ENCODE measurements at places on chromosomes 7 and 10.

DNA sequence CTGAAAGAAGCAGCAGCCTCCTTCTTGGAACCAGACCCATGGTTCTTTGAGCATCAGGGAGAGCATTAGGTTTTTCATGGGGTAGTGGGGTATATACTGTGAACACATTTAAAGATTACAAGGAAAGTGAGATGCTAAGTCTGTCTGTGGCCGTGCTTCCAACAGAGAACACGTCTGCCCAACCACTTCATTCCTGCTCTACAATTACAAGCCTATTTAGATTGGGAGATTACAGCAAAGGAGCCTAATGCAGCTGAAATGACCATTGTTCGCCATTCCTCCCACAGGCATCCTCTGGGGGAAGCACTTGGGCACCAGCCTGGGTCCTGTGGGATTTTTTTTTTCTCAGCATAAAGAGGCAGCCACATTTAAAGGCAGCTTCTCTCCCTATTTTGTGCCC is 536.4 kb downstream of the XPNPEP1 start:
- no peak for DNase-seq

- DNase-seq = peak; percentile 85
Observed at GRCh38 chr7:71733107-71733870, 601.3 kb downstream of the GALNT17 start.

GRCh38 chr10:11787374-11787773 is 35.8 kb upstream of the PROSER2 start:
- DNase-seq = no peak

GRCh38 chr7:35371221-35371620 is 117.3 kb upstream of the TBX20 start:
- DNase-seq = no peak

- no peak for DNase-seq
Observed at GRCh38 chr7:157877298-157878090, 540.7 kb downstream of the DNAJB6 start.

- DNase-seq = peak; percentile 42
Observed at GRCh38 chr10:71776481-71776925, 3.2 kb upstream of the VSIR start.

- no peak for DNase-seq
Observed at GRCh38 chr7:2306688-2307087, 7.6 kb downstream of the SNX8 start.

DNA sequence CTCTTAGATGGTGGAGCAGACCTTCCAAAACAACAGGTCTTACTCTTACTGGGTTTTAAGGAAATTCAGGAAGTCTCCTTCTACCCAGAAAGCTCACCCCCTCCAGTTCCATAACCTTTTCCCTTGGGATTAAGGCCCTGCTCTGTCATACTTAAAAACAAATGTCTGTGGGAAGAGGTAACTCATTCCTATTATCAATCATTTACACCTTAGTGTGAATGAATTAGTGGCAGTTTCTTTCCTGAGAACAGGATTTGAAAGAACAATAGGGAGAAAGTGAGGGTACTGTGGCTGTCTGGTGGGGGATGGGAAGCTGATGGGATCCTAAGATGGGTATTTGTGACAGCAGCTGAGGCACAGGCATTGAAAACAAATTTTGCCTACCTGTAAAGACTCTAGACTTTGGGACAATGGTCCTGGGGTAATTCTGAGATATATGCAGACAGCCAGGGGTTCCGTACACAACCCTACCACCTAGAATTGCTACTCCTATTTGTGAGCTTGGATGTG is 22.2 kb upstream of the PDLIM1 start:
- no peak for DNase-seq

- no peak for DNase-seq
Observed at GRCh38 chr10:77889277-77889903, 37.2 kb downstream of the DLG5 start.

DNA sequence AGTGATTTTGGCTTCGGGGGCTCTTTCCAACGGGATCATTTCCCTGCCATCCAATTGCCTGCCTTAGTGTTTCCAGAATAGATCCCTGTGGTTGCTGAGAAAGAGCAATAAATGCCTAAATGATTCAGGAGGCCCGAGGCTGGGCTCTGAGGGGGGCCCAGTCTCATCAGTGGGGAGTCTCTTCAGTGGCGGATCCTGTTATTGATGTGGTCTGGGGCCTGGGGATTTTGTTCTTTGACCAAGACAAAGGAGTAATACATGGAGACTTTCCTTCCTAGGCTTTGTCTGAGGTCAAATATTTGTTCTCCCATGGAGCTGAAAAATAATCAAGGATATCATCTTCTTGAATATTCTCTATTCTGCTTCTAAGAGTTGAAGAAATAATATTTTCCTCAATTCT is 40.8 kb downstream of the TAS2R41 start:
- no peak for DNase-seq

GRCh38 chr7:148261996-148262688 is 328.4 kb upstream of the C7orf33 start:
- no peak for DNase-seq

GRCh38 chr10:14241196-14241595 is 89.5 kb downstream of the FRMD4A start:
- no peak for DNase-seq

DNA sequence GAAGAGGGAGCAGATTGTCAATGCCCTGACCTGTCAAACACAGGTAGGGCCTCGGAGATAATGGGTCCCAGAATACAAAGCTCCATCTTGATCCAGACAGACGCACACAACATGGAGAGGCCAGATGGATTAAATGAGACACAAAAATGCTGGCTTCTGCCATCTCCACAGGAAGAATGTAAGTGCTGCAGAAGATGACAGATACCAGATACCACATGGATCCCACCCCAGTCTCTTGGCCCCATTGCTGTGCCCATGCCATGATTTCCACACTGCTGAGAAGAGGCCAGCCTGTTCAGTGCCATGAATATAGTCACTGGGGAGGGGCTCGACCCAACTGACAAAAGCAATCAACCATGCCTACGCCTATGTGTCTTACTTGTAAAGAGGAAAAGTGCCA is 487.9 kb downstream of the PARD3 start:
- no peak for DNase-seq

GRCh38 chr7:116940689-116941370 is 12.5 kb upstream of the ST7 start:
- no peak for DNase-seq

DNA sequence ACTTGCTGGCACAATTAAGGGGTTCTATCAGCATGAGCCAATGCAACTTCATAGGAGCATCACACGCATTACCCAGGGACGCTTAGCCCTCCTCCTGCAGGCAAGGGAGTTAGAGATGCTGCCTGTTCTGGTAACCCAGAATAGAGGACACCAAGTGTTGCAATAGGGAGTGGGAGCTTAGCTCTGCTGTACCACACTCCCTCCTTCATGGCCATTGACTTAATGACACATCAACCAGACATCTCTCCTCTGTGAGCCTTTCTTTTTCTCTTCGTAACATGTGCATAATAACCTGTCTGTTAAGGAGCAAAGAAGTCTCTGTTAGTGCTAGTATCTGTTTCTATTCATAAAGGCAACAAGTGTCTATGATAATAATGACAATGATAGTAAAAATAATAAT is 282.4 kb downstream of the SORCS3 start:
- DNase-seq = no peak

GRCh38 chr10:133161486-133162109 is 1.6 kb downstream of the KNDC1 start:
- DNase-seq = no peak

DNA sequence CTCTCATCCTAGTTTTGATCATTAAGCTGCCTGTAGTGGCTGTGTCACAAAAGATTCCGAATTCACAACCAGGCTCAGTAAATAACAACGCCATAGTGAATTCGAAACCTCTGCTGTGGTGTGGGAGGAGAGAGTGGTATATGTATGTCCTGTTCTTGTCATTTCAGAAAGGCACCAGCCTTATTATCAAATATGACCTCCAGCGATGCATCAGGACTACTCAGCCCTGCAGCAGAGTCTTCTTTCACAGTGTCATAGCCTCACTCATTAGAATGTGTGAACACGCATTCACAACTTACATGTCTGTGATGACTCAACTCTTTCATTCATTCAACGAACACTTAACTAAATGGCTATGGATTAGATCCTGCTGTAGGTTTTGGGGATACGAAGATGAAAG is 15.3 kb downstream of the AOC1 start:
- DNase-seq = no peak

- DNase-seq = no peak
Observed at GRCh38 chr10:13788711-13789447, 202.1 kb downstream of the PRPF18 start.

- no peak for DNase-seq
Observed at GRCh38 chr10:75095631-75096030, 15.8 kb upstream of the SAMD8 start.

DNA sequence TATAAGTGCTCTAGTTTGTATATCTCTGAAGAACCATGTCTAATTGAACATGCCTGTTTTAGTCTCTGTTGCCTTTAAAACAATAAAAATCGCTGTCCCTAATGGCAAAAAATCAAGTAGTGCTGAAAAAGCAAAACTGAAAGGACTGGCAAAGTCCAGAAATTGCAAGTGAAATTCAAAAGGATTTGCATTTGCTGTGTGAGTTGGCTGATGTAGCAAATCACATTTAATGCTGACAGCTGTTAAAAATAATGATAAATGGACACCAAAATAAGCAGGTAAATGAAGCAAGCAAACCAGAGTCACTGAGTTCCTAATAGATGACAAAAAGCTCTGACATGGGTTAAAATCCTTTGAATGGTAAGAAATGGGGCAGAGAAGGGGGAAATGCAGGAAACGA is 874.1 kb downstream of the GRM8 start:
- DNase-seq = no peak

DNA sequence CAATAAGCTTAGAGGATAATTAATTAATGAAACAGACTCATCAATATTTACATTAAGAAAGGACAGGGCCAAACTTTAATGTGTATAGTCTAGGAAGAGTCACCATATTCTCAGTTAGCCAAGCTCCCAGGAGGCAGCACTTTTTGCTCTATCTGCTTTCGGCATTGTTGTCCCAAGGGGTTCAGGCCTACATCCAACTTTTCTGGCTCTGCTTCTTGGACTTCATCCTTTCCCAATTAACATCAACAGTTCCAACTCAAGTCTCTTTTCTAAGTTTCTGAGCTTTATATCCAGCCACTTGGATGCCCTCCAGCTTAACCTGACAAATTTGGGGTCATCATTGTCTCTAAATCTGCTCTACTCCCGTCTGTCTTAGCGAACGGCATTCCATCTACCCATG is 42.8 kb downstream of the GLI3 start:
- DNase-seq = no peak

- DNase-seq = no peak
Observed at GRCh38 chr10:28677888-28678686, 766 bp downstream of the BAMBI start.

DNA sequence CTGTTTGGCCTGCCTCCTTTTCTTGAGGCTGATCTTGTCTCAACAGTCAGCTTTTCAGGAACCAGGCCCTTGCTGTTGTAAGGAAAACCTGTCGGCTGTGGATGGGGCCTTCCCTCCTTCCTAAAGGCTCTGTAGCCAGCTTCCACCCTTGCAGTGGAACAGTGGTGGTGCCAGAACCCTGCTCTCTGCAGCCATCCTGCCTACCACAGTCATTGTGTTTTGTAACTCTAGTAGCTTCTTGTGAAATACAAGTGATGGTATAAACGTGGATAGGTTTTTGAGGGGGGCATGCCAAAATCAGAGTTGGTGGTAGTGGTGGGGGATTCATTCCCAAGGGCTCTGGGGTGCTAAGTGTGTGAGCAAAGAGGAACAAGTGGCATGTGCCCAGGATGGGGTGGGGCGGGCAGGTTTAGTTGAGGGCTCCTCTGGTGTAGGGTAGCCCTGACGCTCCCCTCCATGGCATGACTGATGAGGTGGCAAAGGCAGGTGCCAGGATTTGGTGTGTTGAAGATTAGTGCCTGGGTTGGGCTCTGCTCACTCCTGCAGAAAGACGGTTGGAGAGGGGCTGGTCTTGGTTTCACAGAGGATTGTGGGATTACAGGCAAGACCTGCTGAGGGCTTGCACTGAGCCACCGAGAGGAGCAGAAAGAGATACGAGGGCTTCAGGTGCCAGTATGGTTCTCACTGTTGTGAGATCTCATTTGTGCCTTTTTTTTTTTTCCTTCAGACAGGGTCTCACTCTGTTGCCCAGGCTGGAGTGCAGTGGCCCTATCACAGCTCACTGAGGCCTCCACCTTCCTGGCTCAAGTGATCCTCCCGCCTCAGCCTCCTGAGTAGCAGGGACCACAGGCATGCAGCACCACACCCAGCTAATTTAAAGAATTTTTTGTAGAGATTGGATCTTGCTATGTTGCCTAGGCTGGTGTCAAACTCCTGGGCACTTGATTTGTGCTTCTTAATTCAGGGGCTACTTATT is 7.4 kb downstream of the TSPAN14 start:
- DNase-seq = no peak

- peak; percentile 99 for DNase-seq
Observed at GRCh38 chr10:71860243-71861029, 9.4 kb upstream of the PSAP start.

DNA sequence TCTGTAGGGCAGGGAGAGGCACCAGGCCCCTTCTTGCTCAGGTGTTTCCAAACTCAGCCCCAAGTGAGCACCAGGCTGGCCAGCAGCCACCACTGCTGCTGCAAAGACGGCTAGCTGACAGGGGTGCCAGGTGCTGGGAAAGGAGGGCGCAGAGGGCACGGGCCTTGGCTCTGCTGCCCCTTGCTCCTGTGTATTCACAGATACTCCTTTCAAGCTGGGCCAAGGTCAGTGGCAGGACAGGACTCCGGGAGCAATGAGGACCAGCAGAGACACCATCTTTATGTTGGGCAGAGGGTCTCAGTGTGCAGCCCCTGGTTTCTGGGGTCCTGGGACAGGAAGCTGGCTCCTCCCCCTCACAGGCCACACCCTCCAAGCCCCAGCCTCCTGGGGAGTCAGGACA is 110.1 kb downstream of the SMURF1 start:
- DNase-seq = no peak

DNA sequence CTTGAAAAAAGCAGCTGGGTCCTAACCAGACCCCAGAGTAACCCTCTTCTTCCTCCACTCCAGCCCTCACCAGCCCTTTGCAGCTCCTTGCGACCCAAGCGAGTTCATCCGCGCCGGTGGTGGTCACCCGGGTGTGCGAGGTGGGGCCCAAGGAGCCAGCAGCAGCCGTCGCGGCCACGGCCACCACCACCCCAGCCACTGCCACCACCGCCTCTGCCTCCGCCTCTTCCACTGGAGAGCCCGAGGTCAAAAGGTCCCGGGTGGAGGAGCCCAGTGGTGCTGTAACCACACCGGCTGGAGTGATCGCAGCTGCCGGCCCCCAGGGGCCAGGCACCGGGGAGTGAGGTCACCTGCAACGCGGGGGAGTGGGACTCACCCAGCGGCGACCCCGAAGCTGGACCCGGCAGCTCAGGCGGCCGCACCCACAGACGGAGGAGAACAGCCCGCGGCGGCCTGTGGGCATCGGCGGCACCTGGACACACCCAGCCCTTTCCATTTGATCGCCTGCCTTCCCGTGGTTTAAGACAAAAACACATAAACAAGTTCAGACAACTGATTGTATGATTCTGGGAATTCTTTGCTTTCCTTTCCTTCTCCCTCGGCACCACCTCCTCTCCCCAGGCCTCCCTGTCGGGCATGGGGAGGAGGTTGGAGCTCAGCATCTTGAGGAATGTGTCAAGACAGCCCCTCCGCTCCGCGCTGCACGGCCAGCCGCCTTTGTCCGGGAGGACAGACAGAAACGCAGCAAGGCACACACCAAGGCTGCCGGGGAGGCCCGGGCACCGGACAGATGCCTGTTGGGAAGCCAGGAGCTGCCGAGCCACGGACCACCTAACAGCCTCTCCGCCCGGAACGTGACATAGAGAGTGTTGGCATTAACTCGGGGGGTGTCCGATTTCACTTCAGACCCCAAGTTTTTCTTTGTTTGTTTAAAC is 13.0 kb upstream of the AP5Z1 start:
- DNase-seq = no peak
